Islet precursor cell (in vitro differentiated cells): ENCODE measurements at places on chromosomes 1 and 21.

GRCh38 chr1:117001254-117001927, at the start of gene CD101:
Gene CD101 (plus strand): TSS chr1:117001760. CDS start chr1:117001818, 58 bp downstream.
- no peak for DNase-seq

GRCh38 chr21:16584756-16585155, 855.0 kb downstream of the USP25 start:
- DNase-seq: no peak

GRCh38 chr21:41282412-41282811, 34.2 kb upstream of the FAM3B start:
- no peak for DNase-seq

DNA sequence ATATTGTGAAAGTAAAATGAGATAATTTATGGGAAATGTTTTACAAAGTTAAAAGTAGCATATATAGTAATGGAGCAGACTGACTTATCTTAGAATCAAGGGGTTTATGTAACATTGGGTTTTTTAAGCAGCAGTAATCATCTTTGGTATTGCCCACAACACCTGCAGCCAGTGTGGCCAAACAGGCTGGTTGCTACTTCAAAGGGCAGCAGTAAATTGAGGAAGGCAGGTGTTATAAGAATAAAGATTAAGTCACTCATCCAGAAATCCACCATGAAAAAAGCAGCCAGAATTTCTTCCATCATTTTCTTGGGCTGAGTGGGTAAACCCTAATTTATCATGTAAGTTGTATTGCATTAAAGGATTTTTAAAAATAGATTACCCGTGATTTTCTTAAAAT, 16.7 kb downstream of the DYNLT5 start:
- DNase-seq: no peak

- no peak for DNase-seq
Observed at GRCh38 chr1:113074237-113074636, 1.2 kb downstream of the LRIG2 start.

DNA sequence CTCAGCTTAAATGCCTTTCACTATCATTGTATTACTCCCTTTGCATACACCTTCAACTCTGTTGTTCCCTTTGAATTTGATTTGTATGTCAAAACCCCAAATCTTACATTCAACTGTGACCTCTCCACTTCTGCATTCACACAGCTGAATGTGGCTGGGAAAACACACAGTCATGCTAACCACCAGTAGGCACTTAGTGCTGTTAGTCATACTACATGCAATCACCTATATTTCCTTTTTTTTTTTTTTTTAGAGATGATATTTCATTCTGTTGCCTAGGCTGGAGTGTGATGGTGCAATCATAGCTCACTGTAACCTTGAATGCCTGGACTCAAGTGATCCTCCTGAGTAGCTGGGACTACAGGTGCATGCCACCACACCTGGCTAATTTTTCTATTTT, 16.2 kb downstream of the BTBD8 start:
- DNase-seq: no peak

DNA sequence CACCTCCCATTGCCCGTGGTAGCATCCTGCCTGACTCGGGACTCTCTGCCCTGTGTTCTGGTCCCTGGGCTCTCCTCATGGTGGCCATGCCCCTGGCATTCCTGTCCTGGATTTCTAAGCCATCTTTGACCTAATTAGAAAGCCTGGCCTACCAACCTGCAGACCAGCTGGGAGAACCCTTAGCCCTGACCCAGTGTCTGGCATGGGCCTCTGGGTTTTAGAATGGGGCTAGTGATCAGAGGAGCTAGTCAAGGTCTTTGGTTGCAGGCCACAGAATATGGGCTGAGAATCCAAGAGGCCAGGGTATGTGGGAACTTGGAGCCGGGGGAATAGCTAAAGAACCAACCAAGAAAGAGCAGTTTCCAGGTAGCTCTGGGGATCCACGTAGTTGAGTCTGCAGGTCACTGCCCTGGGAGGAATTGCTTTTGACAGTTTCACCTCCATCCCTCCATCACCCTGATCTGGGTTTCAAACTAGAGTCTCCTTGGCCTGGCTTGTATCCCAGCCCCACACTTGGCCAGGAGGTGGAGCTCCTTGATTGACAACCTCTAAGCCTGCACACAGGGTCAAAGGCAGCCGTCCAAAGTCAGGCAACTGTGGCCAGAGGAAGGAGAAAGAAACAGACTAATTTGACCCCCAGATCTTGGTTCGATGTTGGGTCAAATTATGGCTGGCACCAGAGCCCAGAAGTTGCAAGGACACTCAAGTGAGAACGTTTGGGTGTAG, 54.7 kb upstream of the ABCG1 start:
- DNase-seq: peak; percentile 72

DNA sequence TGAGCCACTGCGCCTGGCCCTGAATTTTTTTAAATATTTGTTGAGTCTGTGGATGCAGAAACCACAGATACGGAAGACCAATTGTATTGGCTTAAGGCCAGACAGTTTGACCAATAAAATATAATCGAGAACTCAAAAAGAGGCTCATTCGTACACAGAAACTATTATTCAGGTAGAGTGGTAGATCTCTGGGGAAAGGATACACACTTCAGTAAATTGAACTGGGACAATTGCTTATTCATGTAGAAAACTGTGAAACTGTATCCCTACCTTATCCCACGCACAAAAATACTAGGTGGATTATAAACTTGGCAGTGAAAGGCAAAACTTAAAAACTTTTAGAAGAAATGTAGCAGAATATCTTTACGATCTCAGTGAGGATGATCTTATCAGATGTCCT, 25.0 kb upstream of the SHE start:
- no peak for DNase-seq

DNA sequence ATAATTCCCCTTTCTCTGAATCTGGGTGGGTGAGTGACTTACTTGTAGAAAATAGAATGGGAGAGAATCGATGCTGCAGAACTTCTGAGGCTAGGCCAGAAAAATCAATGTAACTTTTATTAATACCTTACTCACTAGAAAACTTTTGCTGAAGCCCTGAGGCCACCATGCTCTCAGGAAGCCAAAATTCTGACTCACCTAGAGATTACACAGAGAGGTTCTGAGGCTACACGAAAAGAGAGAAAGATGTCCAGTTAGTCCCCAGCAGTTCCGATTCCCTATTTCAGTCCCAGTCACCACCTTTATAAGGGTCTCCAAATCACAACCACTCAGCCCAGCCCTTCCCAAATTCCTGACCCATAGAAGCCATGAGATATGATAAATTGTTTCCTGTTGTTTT, 135.2 kb downstream of the NTPCR start:
- DNase-seq: no peak

- DNase-seq: no peak
Observed at GRCh38 chr1:107623431-107623830, 341.5 kb downstream of the VAV3 start.

DNA sequence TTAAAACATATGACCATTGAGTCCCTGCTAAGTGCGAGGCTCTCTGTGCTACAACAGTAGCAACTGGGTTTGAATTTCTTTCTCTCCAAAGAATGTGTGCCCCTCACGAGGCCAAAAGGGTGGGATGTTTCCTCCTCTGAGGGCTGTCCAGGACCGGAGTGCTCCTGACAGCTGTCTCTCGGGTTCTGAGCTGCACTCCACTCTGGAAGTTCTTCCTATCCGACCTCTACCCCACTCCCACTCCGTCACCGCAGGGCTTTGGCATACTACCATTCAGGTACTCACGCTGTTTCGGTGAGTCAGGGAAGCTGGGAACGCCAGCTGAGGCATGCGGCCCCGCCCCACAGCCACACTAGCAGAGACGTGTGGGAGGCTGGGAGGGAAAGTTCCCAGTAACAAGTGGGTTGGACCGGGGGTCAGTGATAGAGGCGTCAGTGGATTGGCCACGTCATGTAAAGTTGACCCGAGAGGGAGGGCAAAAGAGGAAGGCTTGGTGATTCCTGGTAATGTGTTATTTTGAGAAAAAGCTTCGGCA, 705 bp upstream of the SLC50A1 start:
- DNase-seq: peak; percentile 99
